ENCODE measurements at places on chromosomes 3 and 15.

- DNase-seq, result peak; percentile 59
Measured at GRCh38 chr3:38031022-38031994, 1.9 kb upstream of the PLCD1 start.

- peak; percentile 15 for DNase-seq
Measured at GRCh38 chr15:20340931-20341661, 200.5 kb downstream of the GOLGA6L6 start.

DNA sequence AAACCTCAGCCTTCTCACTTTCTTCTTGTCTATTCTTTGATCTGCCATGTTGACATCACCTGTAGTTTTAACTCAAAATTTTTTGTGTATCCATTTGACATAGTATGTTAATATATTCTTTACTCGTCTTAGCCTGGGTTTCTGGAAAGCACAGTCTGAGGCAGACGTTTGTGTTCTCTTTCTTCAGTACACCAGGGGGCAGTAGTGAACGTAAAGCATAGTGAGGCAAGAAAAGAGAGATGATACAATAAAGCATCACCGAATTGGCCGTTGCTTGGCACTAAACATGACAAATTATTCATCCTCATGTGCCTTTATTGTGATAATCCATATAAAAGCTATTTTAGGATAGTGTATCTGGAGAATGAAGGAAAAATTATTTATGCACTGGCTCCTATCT lies 141.0 kb upstream of the MYRIP start:
- peak; percentile 61 for DNase-seq

GRCh38 chr3:184836090-184836822 lies 24.3 kb downstream of the VPS8 start:
- no peak for DNase-seq

DNA sequence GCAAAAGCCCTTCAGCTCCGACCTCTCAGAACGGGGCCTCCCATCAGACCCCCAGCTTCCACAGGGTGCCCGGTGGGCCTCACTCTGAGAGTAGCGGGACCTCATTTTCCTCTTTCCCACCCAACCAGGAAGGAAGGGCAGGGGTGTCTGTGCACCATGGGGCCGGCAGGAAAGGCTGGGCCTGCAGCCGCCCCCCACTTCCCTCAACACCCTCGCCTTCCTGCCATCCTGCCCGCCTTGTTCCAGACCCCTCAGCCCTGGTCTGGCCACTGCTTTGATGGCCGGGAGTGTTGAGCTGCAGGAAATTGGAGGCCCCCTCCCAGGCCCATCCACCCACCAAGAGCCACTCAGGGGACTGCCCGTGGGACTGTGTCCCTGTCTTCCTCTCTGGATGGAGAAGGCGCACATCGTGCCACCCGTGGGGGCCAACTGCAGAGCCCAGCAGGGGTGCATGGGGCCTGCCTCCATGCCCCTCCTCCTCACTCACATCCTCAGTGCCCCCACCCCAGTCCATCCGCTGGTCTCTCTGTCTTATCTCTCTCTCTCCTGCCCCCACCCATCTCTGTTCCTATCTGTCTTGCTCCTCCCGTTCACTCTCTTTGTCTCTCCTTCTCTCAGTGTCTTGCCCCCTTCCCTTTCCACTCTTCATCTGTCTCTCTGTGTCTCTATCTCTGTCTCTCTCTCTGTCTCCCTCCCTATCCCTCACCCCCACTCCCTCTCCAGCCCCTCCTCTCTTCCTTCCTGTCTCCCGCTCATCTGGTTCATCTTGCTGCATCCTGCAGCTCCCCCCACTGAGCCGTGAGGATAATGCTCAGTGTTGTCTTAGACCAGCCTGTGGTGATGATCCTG lies 1.8 kb upstream of the PLXND1 start:
- DNase-seq, result no peak
